Cardiac septum (tissue), 1 donor: ENCODE measurements at places on chromosomes 7 and 10. TPM values are rescaled to one million over a fixed set of nuclear protein-coding genes. Genes with fewer than 3 reads are reported as not detected.

The SLC16A9 gene
- 1.5 TPM for total RNA-seq

DNA sequence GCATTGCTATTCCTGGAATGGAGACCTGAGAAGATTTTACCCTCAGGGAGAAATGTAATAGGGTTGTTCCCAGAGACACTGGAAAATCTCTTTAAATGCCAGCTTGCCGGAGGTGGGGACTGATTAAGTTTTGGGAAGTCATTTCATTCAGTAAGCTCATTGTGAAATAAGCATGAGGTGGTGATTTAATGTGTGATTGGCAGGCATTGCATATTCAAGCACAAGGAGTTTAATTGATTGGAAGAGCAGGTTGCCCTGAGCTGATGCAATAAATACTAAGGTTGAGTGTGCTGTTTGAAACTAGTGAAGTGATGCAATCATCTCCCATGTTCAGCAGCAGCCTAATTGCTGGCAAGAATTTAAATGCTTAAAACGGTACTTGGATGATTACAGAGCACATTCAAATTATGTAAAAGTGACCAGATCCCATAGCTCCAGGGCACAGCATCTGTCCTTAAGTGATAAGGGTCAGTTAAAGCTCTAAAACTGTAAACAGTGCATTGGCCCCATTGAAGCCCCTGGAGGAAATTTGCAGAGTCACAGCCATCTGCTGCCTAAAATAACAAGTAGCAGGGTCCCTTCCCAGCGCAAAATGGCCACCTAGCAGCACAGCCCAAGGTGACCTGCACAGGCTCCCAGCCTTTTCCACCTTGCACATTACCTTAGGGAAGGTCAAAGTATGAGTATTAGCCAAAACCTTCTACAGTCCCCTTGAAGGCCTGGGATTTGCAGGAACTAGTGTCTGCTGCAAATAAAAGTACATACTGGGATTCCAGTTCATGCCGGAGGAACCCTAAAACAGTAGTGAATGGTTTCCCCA is 92.1 kb downstream of the CCDC71L start:
- no peak for DNase-seq

GRCh38 chr10:25701652-25702051 is 232.4 kb upstream of the MYO3A start:
- DNase-seq: no peak

- DNase-seq: no peak
Measured at GRCh38 chr7:7664291-7664690, 23.7 kb downstream of the UMAD1 start.

DNA sequence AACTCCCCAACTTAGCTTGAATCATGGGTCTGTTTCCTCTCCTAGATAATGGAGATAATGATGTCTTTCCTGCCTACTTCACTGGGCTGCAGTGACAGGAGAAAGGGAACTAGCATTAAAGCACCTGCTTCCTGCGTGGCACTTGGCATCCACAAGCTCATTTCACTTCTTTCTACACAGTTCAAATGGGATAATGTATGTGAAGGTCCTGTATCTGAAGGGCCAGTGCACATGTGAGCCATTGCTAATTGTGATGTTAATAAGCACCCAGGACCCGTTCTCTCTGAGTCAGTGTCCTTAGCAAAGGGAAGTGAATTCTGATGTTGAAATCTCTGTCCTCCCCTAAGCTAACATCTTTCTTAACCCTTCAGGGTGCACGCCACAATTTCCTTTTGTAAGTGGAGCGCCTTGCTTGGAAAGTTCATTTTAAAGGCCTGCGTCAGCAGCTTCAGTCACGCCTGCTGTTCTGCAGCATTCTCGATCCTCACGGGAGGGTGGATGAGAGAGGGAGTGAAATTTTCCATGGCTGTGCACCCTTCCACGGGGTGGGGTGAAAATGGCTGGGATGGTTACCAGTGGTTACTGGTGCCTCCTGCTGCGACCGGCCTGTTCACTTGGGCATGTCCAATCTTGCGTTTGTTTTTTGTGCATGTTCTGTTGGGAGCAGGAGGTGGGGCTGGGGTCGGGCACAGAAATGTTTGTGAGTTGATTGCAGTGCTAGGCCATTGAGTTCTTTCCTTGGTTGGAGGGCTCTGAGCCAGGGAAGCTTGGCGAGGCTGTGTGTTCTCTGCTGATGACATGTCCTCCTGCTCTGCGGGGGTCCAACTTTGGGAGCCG is 59.2 kb downstream of the HK1 start:
- no peak for DNase-seq

GRCh38 chr7:71239586-71240268 is 107.8 kb downstream of the GALNT17 start:
- DNase-seq: no peak

The TAC1 gene
- not detected for total RNA-seq

GRCh38 chr7:19560111-19560883 is 148.5 kb downstream of the POLR1F start:
- no peak for DNase-seq

The HGF gene
- 6.6 TPM for total RNA-seq

- DNase-seq: no peak
Measured at GRCh38 chr7:129841465-129841864, 111.3 kb downstream of the UBE2H start.

GRCh38 chr10:8543361-8544056 is 489.0 kb downstream of the GATA3 start:
- DNase-seq: no peak

- DNase-seq: no peak
Measured at GRCh38 chr10:126127481-126128029, 231.2 kb downstream of the FANK1 start.

DNA sequence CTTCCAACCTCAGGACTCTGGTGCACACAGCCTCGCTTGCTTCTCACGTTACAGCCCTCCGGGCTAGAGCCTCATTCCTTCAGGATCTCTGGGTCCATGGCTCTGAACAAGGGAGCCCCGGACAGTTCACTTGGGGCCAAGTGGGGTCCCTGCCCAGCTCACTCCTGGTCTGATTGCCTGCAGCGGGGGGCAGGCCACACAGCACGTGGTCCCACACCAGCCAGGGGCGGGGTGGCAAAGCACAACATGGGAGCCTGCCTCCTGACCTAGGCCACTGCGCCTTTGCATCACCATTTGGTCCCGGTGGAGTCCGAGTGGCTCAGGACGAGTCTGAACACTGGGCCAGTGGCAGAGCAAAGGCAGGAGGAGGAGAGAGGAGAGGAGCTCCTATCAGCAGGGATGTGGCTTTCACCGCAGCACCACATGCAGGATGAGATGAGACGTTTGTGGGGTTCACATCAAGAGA is 13.4 kb upstream of the CRYGN start:
- DNase-seq: peak; percentile 65

DNA sequence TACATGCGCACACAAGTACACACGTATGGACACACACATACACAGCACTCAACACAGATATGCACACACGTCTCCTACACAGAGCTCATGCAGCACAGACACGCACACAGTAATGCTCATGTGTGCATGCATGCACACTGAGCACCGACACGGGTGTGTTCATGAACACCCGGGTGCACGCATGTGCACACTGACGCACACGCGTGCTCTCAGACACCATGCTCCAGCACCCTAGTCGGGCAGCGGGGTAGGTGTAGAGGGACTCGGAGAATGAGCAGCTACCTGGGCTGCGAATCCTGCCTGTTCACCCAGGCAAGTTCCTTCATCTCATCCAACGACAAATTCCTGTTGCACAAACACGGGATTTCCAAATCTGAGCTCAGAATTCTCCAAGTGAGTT is 184.7 kb downstream of the MAD1L1 start:
- DNase-seq: no peak

DNA sequence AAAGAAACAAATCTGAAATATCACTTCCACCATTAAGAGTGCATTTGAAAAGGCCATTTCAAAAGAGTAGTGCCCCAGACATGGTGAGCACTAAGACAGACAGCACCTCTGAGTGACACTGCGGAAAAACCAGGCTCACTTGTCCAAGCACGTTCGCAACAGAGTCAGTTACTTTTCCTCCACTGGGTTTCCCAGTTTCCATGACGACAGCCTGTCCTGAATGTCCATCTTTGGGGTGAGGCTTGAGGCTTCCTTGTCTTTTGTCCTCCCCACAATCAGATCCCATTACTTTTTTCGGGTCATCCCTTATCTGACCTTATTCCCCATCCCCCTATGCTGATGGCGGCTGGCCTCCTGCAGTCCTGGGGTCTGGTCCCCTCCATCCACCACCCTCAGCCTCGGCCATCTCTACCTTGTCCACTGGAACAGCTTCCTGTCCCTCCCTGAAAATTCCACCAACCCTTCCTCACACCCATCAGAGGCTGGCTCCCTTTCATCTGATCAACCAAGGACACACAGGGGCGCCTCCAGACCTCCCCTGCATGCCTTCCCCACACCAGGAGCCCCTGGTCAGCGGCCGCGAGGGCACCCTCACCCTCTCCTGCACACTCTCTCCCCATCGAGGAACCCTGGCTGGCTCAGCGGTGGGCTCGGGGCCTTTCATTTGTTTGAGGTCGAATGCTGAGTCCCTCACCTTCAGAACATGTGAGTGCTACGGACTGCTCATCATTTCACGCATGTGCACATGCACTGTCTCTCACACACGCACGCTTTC is 363.6 kb downstream of the DNAJB6 start:
- DNase-seq: peak; percentile 63

- DNase-seq: no peak
Measured at GRCh38 chr10:9635691-9636090, 1382.0 kb upstream of the CELF2 start.

DNA sequence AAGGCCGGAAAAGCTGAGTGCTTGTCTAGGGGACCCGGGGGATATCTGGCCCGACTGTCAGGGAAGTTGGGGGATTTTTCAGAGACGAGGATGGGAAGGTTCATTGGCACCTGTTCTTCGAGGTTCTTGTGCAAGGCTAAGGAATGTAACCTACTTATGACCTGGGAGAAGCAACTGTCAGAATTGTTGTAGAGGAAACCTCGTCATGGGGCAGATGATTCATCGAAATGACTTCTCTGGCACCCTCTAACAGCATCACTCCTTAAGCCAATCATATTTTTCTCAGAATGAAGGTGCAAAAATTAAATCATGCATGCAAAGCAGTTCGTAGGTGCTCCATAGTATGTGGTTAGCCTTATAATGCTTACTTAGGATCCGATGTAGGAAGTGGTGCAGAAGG is 58.6 kb downstream of the PLXDC2 start:
- no peak for DNase-seq

- DNase-seq: no peak
Measured at GRCh38 chr10:34200355-34200901, 614.7 kb downstream of the PARD3 start.

GRCh38 chr7:135499818-135500217 is 10.1 kb downstream of the CNOT4 start:
- DNase-seq: no peak

- no peak for DNase-seq
Measured at GRCh38 chr10:110391541-110391940, 86.8 kb upstream of the SMNDC1 start.

DNA sequence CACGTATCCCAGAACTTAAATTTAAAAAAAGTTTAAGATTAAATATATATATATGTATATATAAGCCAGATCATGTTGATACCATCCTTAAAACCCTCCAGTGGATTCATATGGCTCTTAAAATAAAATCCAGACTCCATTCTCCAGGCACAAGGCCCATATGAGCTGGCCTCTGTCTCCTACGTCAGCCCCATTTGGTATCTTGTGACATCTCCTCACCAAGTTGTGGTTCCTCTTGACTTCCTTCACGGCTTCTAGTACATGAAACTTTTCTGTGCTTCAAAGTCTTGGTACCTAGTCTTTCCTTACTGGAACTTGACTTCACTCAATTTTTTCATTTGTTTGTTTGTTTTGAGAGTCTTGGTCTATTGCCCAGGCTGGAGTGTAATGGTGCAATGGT is 61.3 kb downstream of the PRLHR start:
- no peak for DNase-seq

The CALU gene
- 326 TPM for total RNA-seq

GRCh38 chr10:131021246-131021895 is 290.1 kb downstream of the TCERG1L start:
- DNase-seq: peak; percentile 53

DNA sequence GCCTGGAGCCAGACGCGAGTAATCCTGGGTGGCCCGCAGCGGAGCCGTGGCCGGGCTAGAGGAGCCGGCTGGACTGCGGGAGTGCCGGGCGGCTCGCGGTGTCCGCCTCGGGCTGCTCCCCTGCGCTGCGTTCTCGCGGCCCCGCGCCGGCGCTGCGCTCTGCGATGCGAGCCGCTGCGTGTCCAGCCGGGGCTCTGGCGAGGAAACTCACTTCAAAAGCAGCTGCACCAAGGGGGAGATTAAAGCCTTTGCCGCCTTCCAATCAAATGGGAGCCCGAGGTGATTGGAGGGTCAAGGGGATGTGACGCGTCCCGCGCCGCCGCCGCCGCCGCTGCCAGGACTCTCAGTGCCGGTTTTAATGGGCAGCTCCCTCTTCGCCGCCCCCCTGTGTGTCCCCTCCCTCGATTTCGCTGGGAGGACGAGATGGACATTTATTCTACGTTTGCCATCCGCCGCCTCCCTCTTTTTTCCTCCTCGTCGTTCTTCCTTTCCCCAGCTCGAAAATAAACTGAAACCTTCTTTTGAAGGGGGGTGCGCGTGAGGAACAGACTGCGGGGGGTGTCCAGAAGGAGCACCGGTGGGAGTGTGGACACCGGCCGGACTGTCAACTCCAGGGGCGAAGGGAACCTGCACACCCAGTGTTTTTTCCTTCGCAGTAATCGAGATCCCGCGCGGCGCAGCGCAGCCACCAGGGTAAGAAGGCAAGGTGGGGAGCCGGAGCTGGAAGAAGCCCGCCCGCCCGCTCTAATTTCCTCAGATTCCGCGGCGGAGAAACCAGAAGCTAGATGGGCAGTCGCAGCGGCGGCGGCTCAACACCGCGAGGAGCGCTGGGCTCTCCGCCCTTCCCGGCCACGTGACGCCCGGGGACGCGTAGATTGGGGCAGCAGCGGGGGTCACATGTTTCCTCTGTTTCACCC is at the start of gene ZNF503:
ZNF503 (minus strand) TSS at position 196 of the 917 bp plus-strand sequence. CDS start 345 bp downstream, outside the sequence.
- peak; percentile 97 for DNase-seq

- no peak for DNase-seq
Measured at GRCh38 chr10:14508725-14509124, 178.0 kb upstream of the FRMD4A start.

GRCh38 chr10:89364531-89364930 is 13.3 kb upstream of the IFIT1B start:
- DNase-seq: no peak

DNA sequence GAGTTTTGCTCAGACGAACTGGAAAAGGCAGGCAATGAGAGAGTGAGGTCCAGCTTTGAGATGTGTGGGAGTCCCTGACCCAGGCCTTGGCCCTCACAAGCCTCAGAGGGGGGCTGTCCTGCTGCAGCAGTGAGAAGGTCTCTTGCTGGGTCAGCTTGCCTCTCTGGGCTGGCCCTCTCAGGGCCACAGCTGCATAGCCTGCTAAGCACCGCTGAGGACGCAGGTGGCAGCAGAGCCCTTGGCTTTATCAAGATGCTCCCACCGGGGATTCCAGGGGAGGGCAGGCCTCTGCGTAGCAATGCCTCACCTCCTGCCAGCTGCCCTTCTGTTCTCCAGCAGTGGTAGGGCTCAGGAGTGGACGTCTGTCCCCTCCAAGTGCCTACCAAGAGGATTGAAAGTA is 128.7 kb downstream of the COBL start:
- DNase-seq: no peak

DNA sequence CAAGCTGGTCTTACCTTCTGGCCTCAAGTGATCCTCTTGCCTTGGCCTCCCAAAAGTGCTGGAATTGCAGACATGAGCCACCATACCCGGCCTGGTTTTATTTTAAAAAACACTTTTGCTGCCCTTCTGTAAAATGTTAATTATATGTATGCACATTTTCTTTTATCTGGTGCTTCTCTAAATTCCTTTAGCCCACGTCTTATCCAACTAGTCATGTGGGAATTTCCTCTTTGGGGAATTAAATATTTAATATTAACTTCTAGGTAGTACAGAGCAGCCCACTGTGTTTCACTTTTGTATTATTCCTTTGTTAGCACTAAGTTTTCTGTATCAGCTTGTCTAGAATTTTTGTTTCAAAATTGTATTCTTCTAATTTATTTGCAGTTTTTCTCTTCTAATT is 181.7 kb upstream of the KAT6B start:
- DNase-seq: no peak
